Activated naive CD4-positive, alpha-beta T cell (primary cell): ENCODE measurements at places on chromosomes 6 and 20.

DNA sequence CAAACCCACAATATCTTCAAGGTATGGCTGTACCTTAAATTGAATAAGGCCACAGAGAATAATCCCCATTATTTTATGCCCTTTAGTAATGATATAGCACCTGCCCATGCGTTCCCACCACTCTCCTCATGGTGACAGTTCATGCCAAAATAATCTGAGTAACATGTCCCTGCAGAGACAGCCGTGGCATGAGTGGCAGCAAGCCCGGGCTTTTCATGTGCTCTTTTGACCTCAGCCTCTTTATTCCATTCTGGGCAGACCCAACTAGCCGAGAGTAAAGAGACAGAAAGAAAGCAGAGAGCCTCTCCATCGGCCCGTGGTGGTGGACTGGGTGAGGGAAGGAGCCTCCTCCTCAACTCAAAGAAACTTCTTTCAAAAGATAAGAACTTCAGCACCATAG, 19.9 kb upstream of the POPDC3 start:
- no peak for DNase-seq

DNA sequence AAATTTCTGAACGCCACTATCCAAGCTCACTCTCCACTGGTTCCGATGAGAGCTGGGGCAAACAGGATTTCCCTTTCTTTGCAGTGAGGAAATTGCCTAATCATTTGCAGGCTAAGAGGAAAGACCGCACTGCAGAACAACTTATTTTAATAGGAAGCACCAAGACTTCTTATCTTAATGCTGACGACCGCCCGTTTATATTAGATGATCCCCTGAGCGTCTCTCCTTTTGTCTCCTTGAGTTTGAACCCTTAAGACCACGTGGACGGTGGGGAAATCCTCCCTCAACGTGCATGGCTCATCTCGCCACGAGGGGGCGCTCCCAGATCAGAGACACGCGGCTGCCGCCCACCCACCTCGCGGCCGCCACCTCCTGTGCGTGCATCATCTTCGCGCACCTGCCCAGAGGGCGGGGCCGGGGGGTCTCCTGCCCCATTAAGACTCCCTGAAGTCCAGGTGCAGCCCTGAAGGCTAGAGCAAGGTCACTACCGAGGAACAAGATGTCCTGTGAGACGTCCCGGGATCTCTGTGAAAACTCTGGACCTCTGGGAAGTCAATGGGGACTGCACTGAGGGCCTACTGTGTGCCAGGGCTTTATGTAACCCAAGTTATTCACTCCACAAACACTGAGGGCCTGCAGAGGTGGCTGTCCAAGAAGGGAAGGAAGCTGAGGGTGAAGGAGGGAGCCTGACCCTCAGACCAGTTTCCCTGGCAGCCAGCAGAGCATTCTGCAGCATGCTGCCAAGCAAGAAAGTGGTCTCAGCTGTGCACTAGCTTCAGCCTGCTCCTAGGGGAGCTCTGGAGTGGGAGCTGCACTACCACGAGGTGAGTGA, 28.1 kb downstream of the PDYN start:
- DNase-seq: peak; percentile 85

GRCh38 chr6:141532211-141532610, 600.5 kb upstream of the GJE1 start:
- DNase-seq: no peak

DNA sequence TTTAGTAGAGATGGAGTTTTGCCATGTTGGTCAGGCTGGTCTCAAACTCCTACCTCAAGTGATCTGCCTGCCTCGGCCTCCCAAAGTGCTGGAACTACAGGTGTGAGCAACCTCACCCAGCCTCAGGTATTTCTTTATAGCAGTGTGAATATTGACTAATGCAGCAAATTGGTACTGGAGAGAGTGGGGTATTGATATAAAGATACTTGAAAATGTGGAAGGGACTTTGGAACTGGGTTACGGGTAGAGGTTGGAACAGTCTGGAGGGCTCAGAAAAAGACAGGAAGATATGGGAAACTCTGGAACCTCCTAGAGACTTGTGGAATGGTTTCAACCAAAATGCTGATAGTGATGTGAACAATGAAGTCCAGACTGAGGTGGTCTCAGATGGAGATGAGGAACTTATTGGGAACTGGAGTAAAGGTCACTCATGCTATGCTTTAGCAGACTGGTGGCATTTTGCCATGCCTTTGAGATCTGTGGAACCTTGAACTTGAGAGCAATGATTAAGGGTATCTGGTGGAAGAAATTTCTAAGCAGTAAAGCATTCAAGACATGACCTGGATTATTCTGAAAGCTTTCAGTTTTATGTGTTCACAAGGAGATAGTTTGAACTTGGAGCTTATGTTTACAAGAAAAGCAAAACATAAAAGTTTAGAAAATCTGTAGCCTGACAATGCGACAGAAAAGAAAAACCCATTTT, 127.2 kb downstream of the DTNBP1 start:
- no peak for DNase-seq

GRCh38 chr6:90065173-90065572, 170.9 kb downstream of the GJA10 start:
- DNase-seq: no peak

DNA sequence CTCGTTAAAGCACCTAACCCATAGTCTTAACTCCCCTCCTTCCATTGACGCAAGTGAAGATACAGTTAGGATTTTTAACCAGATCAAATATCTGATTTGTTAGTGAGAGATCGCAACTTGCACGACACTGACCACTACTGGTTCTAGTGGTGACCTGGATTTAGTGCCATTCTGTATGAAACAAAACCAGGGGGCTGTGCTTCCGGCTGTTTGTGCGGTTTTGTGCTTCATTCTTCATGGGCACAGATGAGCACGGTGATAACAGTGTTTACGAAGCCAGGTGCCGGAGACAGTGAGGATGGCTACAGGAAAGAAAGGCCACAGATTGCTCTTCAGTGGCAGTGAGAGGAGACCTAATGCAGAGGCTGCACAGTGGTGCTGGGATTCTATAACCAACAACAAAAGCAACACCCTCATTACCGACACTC, 75.5 kb downstream of the NOL4L start:
- peak; percentile 48 for DNase-seq

DNA sequence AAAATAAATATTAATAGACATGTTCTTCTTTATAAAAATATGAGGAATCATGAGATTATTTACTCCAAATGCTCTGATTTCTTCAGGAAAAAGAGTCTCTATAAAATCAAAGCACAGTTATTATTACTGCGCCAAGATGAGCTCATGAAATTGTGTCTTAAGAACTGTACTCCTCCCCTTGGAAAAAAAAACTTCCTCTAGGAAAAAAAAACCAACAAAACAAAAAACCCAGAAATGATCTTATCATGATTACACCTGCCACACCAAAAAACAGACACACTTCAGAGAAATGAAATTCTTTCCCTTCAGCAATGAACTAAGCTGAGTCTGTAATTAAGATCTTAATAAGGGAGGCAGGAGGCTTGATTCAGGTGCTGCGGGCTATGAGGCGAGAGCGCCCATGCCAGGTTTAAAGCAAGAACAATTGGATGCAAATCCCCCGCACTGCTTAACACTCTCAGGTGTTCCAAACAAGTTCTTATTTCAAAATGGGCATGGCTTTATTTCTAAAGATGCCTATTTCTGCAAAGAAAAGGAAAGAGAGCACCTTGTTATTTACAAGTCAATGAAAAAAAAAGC, 9.1 kb downstream of the NEDD9 start:
- no peak for DNase-seq

- no peak for DNase-seq
Observed at GRCh38 chr20:17417225-17417624, 114.0 kb downstream of the BFSP1 start.

DNA sequence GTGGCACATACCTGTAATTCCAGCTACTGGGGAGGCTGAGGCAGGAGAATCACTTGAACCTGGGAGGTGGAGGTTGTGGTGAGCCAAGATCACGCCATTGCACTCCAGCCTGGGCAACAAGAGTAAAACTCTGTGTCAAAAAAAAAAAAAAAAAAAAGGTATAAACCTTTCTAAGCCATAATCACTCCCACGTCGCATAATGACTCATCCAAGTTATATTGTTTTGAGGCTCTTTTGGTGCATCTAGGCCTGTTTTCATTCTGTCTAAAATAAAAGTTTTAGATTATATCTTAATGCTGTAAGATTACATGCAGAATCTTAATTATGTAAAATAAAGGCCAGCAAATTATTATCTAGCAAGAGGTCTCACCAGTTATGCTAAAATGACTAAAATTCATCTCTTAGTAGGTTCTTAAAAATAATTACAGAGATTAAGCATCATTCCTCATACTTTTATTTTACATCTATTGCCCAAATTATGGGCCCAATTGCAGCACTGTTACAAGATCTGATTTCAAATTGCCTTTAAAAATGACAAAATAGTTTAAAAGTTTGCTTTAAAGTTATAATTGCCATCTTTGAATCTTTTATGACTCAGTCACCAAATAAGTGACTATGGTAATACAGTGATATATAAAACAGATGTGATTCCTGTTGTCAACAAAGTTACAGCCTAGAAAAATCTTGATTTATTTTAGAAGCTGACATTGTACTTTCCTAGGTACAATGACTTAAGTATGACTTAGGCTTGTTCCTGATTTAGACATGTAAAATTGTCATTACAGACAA, 10.4 kb upstream of the SUMO4 start:
- DNase-seq: no peak

DNA sequence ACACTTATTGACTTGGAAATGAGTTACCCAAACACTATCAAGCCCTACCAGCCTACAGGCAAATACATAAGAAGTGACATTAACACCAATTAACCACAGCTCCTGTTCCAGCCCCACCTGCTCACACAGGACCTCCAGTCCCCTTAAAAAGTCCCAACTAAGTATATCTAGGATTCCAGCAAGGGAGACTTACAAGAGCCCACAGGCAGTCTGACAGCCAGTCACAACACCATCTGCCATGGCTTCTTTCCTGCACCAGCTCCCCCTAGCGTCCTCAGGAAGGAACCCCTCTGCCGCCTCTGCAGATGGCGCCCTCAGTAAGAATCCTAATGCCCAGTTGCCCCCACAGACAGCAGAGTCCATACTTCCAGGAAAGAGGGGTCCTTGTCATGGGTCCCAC, 122.1 kb downstream of the HIVEP2 start:
- DNase-seq: no peak

DNA sequence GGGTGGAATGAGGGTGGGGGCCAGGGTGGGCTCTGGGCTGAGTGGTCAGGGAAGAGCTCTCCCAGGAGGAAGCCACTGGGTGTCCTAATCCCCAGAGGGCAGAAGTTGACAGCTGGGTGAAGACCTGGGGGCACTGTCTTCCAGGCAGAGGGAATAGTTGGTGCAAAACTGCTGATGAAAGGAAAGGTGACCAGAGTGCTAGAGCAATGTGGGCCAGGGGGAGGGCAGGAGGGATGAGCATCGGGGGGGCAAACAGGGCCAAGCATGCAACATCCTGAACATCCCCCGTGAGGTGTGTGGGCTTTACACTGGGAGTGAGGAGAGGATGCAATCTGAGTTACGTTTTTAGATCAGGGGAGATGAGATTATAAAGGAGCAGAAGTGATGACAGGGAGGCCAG, 97.8 kb downstream of the NOL4L start:
- no peak for DNase-seq

GRCh38 chr20:4985658-4986057, 15.7 kb downstream of the SLC23A2 start:
- no peak for DNase-seq

- DNase-seq: no peak
Observed at GRCh38 chr6:82022614-82023129, 224.9 kb downstream of the IBTK start.

DNA sequence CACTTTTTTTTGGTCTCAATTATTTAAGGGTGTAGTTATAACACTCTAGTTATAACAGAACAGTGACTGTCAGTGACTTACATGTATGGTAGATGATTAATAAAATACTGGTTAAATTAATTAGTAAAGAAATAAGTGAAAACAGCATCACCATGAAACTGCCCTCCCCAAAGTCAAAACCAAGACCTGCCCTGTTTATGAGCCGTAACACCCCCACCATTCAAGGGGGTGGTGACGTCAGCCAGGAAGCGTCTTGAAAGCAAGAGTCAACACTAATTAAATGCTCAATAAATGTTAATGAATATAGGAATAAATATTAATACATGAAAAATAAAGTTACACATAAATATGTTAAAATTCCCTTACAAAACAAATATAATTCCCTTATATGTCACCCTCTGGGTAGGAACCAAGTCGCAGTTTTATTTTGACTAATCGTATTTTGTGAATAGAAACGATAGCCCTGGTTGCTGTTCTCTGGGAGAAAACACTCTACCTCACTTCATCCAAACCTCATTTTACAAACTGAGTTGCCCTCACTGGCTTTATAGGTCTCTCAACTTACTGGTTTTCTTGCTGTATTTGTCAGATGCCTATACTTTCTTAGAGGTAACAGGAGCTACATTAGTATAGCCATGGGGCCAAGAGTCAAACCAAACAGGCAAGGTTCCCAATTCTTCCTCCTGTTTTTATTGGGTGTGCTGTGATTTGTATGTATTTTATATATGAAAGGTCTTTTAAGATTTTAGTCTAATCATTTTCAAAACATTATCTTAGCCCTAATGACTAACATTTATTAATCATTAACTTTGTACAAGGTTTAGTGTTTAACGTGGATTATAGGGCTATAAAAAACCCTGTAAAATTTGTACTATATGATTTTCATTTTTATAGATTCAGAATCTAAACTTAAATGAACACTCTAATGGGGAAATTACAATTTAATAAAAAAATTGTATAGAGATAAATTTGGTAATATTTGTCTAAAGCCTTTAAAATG, 227.9 kb upstream of the IRAK1BP1 start:
- DNase-seq: no peak

DNA sequence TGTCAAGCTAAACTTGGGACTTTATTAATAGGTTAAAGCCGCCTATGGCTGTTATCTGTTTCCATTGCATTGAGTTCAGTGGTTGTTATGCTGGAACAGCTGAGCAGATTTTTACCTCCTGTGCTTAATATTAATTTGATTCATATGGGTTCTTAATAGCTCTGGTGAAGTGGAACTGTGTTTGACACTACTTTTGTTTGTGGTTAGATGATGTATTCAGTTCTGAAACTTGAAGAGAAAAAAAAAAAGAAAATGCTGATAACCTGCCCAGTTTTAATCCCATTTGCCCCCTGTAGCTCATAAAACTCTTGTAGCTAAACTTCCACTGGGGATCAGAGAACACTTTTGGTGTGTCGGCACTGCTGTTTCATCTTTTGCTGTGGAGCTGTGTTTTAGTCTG, 117.8 kb downstream of the ZDHHC14 start:
- DNase-seq: no peak

GRCh38 chr6:166703149-166703710, 76.2 kb upstream of the RPS6KA2 start:
- no peak for DNase-seq

DNA sequence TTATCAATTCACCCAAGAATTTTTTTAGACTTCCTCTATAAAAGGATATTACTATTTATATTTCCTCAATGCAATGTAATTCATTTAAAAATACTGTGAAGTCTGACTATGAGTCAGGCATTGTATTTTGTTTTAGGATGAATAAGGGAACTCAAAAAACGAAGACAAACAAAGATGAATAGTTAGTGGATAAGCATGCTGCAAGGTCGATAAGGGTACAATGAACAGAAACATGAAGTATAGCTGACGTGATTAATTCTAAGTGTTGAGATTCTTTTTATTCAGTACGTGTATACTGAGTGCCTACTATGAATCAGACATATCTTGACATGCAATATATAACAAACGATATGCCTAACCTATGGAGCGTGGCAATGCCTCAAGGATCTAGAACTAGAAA, 105.4 kb downstream of the PDE10A start:
- no peak for DNase-seq

GRCh38 chr20:16479666-16480065, 93.6 kb downstream of the KIF16B start:
- no peak for DNase-seq

GRCh38 chr6:167113935-167114910, 8.7 kb upstream of the CCR6 start:
- DNase-seq: no peak
